ENCODE measurements at places on chromosomes 12 and 14.

DNA sequence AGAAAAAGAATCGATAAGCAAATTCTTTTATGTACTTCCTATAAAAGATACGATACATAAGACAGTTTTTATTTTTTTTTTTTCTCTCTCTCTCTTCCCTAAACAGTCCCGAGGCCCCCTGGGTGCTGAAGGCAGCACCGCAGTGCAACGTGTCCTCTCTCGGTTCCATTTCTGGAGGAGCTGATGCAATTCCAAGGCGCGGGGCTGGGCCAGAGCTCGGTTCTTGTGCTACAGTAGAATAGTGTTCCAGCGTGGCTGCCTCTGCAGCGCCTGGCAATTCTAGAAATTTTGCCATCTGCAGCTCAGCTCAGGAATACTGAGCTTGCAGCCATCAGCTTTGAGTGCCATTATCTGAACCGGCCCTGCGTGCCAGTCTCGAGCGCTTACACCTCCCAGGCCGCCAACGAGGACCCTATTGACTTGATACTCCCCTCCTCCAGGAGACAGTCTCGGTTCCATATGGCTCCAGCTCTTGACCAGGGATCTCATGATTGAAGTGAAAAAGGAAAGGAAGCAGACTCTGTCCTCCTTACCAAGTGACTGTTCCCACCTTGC lies 630 bp downstream of the ALDH1L2 start:
- DNase-seq, result no peak

- DNase-seq, result no peak
Measured at GRCh38 chr14:58131386-58131785, 20.6 kb downstream of the ARMH4 start.

DNA sequence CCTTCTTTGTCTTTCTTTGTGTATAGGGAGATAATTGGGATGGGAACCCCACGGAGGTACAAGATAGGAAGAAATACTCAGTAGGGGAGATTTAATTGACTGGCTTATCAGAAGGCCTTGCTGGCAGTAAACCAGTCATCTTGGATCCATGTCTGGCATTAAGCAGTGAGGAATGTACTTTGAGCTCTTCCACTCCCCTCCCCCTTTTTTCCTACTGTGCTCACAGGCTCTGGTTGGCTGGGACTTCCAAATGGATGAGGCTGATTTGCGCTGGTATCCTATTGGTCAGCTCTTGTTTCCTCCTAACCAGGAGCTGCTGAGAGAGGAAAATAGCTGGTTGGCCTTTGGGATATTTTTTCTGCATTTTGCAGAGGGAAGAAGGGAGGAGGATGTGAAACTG lies 24.7 kb downstream of the NGDN start:
- no peak for DNase-seq

DNA sequence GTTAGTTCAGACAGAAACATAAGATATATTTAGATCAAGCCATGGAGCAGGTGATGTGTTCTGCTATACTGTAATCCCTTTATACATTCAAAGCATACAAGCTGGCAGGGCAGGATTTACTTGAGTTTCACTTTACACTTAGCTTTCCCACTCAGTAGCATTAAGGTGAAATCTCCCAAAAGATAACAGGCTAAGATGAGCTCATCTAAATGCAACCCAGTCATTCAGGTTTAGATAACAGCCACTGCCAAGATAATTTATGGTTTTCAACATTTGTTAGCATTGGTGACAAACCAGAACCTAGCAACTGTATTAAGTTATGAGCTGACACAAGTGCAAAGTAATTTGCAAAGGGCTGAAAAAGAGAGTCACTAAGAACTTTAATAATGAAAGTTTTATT lies 925.1 kb upstream of the ATXN7L3B start:
- no peak for DNase-seq

DNA sequence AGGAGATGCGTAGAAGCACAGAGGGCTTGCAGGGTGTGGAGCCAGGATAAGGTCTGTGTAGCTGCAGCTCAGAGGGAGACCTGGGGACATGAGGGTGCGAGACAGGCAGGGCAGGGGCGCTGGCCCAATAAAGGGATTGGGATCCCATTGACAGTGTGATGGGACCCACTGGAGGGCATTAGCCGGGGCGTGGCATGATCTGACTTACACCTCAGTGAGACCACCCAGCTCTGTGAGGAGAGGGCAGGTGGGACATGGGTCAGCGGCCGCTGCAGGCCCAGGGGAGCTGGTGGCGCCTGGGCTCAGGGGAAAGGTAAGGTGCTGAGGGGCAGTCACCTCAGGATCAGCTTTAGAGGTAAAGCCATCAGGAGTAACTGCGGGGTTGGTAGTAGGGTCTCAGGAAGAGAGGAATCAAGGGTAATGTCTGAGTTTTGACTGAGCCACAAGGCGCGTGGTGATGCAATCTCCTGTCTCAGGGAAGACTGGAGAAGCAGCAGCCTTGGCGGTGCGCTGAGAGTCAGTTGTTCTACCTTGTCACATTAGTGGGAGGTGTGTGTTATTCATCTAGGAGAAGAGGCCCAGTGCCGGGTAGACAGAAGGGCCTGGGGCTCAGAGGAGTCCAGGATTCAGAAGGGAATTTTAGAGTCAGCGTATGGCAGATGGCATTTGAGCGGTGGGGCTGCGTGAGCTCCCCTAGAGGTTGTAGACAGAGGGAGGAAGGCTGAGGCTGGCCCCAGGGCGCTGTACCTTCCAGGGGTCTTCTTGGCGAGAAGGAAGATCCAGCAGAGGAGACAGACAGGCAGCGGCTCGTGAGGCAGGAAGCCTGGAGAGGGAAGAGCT lies 30.8 kb upstream of the BDKRB2 start:
- no peak for DNase-seq

- DNase-seq, result no peak
Measured at GRCh38 chr14:35161231-35161630, 38.9 kb downstream of the PRORP start.

- DNase-seq, result no peak
Measured at GRCh38 chr14:75404847-75405246, 23.0 kb upstream of the JDP2 start.

DNA sequence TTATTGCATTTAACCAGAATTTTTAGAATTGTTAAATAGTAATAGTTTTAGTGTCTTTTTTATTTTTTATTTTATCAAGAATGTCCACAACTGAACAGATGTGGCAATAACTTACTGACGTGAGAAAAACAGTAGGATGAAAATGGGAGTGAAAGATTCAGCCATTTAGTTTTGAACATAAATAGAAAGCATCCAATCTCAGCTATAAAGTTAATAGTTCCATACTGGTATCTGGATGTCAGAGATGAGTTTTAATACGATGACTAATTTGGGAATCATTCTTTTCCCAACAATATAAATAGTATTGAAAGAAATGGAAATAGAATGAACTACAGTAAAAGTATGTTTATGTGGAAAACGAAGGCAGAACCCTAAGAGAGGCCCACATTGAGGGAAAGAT lies 159.4 kb downstream of the EPS8 start:
- no peak for DNase-seq

DNA sequence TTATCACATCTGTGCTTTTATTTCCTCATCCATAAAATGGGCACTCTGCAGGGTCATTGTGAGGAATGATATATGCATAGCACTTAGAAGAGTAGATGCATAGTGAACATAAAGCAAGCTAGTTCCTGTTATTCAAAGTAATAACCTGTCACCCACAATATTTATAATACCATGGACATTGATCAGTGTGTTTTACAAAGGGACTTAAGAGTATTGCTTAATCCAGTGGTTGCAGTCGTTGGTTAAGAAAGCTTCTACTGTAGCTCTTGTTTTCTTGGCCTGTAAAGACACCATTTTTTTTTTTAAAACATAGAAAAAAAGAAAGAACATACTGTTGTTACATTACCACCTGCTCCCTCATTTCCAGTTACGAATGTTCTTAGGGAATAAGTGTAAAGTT lies 13.1 kb downstream of the METAP2 start:
- DNase-seq, result no peak

GRCh38 chr12:121770813-121771625 lies 22.5 kb downstream of the RHOF start:
- DNase-seq, result no peak

DNA sequence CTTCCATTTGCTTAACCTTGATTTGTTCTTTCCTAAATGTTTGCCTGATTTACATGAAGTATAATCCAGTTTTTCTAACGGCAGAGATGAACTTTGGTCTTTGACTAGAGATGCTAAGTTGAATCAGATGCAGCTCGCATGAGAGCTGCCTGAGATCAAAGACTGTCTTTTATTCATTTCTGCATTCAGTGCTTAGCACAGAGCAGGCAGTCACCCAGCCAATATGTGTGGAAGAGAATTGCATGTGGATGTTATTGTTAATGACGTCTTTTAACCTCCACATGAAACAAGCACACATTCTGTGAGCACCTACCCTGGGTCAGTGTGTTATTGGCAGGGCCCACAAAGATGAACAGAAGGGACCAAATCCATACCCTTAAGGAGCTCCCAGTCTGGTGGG lies 99.2 kb downstream of the SLC5A8 start:
- DNase-seq, result no peak

DNA sequence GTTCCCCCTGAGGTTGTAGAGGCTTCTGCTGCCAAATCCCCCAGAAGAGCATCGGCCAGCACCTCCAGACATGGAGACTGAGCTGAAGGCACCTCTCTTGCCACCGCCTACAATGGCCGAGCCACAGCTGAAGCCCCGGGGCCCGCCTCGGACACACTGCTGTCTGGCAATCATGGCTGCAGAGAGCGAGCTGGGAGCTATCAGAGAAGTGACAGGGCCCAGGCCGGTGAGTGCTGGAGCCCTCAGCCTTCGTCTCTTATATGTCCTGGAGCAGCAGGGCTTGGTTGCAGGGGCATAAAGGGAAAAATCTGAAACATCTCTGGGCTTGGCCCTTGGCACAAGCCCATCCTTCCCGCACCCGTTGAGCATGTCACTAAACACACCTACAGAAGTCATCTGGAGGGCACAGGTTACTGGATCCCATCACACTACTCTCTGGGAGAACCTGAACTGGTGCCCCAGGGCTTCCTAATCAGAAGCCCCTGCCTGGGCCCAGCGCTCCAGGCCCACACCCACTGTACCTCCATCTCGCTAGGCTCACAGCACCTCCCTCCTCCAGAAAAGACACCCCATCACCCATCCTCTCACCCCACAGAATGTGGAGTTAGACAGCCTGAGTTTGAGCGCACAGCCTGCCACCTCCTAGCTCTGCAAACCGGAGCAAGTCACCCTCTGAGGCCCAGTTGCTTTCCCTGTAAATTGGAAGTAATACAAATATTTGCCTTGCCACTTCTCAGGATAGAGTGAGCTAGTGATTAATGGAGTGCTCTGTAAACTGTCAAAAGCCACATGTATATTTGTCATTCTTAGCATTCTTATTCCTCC lies at the start of gene KRT4:
Gene KRT4, minus strand, starts transcription at position 232 of the 825 bp plus-strand sequence. Its CDS starts 58 bp downstream, at position 174.
- no peak for DNase-seq

DNA sequence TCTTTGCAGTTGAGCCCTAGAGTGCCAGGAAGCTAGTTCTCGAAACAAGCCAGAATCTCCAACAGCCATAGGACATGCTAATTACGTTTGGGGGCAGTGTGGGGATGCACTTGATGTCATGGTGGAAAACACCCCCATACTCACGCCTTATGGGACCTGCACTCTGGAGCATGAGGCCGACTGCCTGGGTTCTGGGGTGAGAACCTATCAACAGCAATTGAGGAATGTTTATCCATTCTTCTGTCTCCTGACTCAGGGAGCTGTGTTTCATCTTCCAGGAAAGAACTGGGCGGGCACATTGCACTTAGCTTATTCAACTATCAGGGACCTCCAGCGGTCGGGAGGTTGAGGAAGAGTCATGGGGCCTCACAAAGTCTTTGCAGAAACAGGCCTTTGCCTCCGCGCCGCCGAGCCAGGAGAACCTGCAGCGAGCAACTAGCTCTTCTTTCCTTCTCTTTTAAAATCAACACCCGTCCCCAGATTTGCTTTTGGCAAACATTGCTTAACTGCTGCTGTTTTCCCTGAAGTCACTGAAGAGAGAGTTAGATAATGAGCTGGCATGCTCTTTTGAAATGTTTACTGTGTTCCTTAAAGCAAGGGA lies 226.1 kb upstream of the DIO3 start:
- DNase-seq, result no peak

DNA sequence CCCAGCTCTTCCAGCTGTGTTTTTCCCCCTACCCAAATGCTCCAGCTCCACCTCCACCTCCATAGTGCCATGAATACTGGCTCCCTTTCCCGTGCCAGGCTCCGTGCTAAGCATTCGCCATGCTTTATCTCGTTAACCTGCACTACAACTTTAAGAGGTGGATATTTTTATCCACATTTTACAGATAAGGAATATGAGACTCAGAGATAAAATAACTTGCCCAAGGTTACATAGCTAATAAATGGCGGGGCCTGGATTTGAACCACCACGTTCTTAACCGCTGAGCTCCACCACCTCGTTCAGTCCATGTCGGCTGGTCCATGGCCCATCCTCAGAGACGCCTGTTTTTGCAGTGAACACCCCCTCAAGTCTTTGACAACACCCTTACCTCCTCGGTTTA lies 115.0 kb downstream of the ZFP36L1 start:
- DNase-seq, result no peak

- no peak for DNase-seq
Measured at GRCh38 chr14:105536691-105537579, 10.6 kb downstream of the TMEM121 start.

GRCh38 chr14:91269076-91269991 lies 24.8 kb upstream of the GPR68 start:
- DNase-seq, result no peak

GRCh38 chr14:24695265-24696241 lies 61.6 kb upstream of the GZMB start:
- DNase-seq, result peak; percentile 61

DNA sequence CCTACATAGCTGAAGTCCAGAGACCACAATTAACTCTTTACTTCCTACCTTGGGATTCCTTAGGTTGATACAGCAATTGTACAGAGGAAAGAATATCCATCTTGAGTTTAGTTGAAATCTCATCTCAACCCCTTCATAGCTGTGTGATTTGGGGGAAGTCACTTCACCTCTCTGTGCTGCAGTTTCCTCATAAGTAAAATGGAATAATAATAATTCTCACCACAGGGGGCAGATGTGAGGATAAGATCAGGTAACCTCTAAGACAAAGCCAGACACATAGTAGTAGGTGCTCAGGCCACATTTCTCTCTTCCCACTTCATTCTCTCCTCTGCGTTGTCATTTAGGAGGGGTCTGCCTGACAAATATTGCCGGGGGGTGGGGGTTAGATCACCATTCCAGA lies 6.7 kb downstream of the FOXN4 start:
- DNase-seq, result no peak

DNA sequence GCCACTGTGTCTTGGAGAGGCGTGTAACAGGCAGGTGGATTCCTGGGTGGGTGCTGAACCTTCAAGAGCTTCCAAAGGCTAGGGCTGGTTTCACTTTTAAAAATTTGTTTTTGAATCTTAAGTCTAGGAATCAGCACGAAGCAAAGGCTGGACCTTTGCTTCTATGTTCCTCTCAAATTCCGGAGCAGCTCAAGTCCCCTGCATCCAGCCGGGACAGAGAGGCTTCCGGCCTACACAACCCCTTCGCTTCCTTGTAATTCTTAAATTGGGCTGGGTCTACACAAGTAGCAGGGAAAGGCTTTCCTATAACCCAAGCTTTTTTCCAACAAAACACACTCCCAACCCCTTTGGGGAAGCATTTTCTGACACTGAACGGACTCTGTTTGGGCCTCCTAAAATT lies 8.3 kb downstream of the HOXC12 start:
- no peak for DNase-seq

GRCh38 chr14:86946446-86946845 lies 1046.5 kb downstream of the GALC start:
- DNase-seq, result no peak

GRCh38 chr12:81261508-81262207 lies 183.8 kb downstream of the ACSS3 start:
- no peak for DNase-seq

GRCh38 chr12:2101771-2102170 lies 49.0 kb downstream of the CACNA1C start:
- DNase-seq, result no peak

GRCh38 chr12:46368138-46368537 lies 4.4 kb downstream of the SLC38A2 start:
- DNase-seq, result no peak

GRCh38 chr12:117521346-117521745 lies 159.9 kb upstream of the NOS1 start:
- DNase-seq, result no peak
